ENCODE measurements at places on chromosomes 2 and 18.
A peak's percentile ranks its signal among the peaks of the same experiment; 100 is the strongest.

DNA sequence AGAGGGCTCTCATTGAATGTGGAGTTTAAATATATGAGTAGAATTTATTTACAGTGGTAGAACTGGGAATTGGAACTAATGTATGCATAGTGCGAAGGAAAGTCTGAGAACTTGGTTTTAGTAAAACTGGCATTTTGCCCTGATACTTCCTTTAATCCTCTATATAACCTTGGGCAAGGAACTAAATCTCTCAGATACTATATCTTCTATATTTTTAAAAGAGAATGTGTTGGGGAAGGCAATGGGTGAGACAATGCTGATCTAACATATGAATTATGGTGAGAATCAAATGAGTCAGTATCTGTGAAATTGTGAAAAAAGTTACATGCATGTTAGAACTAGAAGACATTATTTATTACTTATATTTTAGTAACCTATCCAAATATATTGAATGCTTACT lies 2109.4 kb upstream of the PIK3C3 start:
- DNase-seq, result no peak

DNA sequence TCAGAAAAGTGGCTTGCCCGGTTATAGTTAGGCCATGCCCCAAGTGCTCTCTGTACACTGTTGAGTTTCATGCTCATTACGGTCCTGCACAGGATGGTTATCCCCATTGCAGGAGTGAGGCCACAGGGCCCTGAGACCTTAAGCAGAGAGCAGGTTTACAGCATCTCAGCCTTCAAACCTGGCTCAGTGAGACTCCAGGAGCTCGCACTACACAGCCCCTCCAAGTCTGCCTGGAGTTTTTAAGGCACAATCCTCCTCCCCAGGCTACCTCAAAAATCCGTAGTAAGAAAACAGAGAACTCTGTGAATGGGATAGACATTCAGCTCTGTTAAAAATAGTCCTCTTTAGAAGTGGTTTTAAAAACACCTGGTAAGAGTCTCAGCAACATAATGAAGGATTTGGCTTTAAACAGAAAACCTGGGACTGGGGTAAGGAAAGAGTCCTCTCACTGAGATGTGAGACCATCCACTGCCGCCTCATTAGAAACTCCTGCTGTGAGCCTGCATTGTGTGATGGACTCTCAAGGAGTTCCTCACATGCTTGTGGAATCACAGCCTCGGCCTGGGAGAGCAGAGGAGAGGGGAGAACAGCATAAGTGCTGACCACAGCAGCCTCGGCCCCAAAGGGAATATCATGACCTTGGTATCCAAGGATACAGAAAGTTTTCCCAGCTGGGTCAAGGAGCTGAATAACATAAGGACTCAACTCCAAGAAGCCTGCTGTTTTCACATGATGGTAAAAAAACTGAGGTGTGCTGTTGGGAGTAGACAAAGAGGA lies 214.8 kb downstream of the ATAD2B start:
- DNase-seq, result no peak

DNA sequence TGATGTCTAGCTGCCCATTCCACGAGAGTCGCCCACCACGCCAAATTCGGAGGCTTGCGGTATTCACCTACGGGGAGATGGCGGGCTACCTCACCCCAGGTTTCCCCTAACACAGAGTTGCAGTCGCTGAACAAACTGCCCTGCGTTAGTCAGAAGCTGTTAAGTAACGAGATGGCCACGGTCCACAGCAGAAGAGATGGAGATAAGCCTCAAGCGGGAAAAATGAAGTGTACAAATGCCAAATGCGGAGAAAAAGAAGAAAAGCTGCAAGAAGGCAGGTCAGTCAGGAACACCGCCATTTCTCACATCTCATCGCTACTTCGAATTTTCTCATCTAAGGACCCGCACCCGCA lies 425 bp downstream of the ASB3 start:
- DNase-seq, result peak; percentile 7

- no peak for DNase-seq
These were observed 19.0 kb upstream of the CPO start for GRCh38 chr2:206920310-206920709.

All from activated CD8-positive, alpha-beta memory T cell treated with anti-CD3 and anti-CD28 coated beads for 4 hours (primary cell).